ENCODE measurements at places on chromosomes 4 and X.

DNA sequence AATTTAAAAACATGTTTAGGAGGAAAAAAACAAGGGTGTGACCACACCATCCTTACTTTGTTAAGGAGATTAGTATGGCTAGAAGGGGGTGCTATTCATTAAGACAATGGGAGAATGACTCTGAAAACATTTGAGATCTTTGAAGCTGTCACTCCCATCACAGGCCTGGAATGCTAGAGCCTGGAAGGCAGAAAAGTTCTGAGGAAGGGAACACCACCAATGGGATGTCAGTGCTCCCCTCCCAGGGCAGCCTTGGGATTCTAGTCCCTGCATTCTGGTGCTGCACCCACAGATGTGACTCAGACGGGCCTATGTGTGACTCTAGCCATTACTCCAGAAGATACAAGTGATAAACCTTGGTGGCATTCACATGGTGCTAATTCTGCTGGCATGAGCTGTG, 162.2 kb upstream of the ANXA10 start:
- no peak for DNase-seq

DNA sequence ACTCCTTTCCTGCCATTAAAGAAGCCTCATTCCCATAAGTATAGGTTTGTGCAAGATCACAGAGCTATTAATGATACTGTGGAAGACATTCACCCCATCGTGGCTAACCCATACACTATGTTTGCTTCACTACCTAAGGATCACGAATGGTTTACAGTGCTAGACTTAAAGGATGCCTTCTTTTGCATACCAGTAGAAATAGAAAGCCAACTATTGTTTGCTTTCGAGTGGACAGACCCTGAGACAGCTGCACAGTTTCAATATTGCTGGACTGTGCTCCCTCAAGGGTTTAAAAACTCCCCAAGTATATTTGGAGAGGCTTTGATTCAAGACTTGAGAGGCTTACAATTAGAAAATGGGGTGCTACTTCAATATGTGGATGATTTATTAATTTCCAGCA, 16.0 kb upstream of the PAPSS1 start:
- no peak for DNase-seq

DNA sequence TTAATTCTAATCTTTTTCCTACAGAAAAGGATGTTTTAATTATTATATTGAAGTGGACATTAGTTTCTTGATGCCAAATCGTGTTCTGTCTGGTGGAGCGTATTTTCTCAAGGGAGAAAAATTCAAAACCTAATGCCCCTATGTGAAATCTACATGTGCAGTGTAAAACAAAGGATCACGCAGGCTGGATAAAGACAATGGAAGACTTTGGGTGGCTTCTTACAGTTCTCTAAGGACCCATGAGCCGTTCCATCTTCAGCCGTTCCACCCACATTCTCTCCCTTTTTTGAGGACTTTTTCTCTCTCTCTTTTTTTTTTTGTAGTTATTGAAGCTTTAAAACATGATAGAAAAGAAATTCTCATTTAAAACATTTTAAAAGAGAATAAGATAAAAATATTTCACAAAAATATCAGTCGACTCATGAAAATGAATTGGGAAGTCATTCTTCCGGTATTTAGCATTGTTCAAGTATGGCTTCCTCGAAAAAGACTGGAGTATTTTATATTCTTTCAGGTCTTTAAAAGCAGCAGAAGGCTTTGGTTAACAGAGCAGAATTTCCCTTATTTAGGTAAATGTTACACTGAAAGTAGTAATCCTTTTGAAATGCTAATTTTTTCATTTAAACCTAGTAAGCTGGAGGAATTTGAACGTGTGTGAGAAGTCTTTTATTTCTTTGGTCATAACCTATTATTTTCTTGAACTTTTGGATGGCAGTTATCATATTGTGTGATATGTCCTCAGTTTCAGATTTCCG, 11.0 kb downstream of the TENM3 start:
- DNase-seq: no peak

DNA sequence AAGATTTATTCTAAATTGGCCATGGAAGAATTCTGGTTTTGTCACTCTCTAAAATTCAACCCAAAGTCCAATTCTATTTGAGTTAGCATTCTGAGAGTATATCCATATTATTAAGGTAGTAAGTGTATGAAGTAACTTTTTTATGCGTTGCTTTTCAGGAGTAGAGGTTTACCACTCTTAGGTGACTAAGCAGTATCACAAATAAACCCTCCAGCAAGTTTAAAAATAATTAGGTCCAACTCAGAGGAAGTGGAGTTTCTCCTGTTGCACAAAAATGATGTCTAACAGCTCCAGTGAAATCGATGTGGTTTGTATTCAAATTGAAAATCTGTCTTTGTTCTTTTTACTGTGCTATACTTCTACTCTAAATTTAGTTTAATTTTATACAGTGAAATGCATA, 6.6 kb downstream of the SCML1 start:
- DNase-seq: no peak

DNA sequence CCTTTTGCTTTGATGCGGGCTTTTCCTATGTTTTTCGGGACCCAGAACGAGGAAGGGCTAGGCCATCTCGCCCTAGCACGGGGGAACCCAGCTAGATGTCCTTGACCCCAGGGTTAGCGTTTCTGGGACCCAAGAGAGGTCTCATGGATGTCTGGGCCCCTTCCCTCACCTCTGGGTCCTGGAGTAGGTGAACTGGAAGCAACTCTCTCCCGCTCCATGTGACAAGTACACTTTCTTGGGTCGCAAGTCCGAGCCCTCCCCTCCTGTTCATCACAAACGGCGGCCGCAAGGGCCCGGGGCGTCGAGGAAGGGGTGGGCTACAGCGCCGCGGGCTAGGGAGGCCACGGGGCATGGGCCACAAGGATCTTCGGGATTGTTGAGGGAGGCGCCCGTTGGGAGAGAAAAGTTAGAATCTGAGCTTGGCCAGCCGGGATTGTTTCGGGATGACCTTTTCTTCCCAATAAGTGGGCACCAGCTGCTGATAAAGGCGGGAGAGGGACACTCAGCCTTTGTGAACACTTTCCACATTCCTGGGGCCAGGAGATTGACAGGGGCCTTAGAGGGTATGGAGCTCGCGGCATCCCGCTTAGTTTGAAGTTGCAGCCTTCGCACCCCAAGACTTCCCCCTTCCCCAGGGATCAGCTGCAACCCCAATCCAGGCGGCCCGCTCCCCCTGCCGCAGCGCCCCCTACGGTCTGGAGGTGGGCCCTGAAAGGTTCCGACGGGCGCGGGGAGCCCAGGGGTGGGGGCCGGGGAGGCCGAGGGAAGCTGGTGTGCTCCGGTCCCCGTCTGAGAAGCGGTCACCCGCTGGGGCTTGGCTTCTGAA, 136.9 kb upstream of the ZIC3 start:
- no peak for DNase-seq

DNA sequence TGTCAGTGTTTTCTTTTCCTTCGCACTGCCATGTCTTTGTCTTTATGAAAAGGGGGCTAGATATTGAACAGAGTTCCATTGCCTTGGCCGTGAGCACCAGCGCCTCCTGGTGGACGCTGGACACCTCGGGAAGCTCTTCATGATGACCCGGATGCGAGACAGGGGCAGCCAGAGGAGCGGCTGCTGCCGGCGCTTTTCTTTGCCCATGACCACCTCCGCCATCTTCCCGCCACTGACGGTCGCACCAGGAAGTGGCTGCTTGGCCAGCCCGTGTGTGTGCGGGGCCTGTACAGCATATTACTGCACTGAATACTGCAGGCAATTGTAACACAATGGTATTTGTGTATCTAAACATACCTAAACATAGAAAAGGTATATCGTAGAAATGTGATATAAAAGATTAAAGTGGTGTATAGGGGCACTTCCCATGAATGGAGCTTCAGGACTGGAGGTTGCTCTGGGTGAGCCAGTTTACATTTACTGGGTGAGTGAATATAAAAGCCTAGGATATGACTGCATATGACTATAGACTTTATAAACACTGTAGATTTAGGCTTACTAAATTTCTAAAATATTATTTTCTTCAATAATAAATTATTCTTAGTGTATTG, 15.8 kb upstream of the GRIA2 start:
- DNase-seq: no peak

Data from fibroblast of skin of left biceps (primary cell).